ENCODE measurements at places on chromosomes 16 and 17. TPM values are rescaled to one million over a fixed set of nuclear protein-coding genes. Genes with fewer than 3 reads are reported as not detected.

HES7 gene
- 2.0 TPM for total RNA-seq

ASPA gene
- 1.6 TPM for total RNA-seq

RASD1 gene
- total RNA-seq, result 2.1 TPM

KRT9 gene
- total RNA-seq, result not detected

SEPTIN1 gene
- total RNA-seq, result not detected

CACNG1 gene
- not detected for total RNA-seq

TPPP3 gene
- 3.2 TPM for total RNA-seq
